Stimulated activated CD4-positive, alpha-beta T cell treated with anti-CD3 and anti-CD28 coated beads, TNF-alpha, amount 100 ng/mL, for 48 hours (primary cell): ENCODE measurements at places on chromosomes 7 and 10.

DNA sequence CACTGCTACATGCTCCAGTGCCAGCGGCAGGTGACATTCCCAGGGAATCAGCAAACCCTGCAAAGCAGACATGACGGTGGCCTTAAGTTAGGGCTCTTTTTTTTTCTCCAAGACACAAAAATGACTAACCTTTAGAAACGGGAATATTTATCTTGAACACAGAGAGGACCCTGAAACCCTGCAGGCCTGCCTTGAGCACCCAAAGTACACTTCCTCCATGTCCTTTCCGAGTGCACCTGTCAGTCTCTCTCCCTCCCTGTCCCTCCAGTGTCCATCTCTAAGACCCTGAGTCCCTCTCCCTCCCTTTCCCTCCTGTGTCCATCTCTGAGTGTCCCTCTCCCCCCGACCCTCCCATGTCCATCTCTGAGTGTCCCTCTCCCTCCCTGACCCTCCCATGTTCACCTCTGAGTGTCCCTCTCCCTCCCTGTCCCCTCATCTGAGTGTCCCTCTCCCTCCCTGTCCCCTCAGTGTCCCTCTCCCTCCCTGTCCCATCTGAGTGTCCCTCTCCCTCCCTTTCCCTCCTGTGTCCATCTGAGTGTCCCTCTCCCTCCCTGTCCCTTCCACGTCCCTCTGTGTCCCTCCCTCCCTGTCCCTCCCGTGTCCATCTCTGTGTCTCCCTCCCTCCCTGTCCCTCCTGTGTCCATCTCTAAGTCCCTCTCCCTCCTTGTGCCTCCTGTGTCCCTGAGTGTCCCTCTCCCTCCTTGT lies 51.2 kb upstream of the CAMK2B start:
- no peak for DNase-seq

GRCh38 chr10:4254101-4254994 lies 469.3 kb upstream of the KLF6 start:
- no peak for DNase-seq

GRCh38 chr10:120403109-120403508 lies 53.9 kb upstream of the PLPP4 start:
- no peak for DNase-seq

- DNase-seq = no peak
These were observed 57.0 kb upstream of the GLCCI1 start for GRCh38 chr7:7911369-7912123.

GRCh38 chr7:26792006-26792405 lies 72.4 kb downstream of the SKAP2 start:
- DNase-seq = no peak

DNA sequence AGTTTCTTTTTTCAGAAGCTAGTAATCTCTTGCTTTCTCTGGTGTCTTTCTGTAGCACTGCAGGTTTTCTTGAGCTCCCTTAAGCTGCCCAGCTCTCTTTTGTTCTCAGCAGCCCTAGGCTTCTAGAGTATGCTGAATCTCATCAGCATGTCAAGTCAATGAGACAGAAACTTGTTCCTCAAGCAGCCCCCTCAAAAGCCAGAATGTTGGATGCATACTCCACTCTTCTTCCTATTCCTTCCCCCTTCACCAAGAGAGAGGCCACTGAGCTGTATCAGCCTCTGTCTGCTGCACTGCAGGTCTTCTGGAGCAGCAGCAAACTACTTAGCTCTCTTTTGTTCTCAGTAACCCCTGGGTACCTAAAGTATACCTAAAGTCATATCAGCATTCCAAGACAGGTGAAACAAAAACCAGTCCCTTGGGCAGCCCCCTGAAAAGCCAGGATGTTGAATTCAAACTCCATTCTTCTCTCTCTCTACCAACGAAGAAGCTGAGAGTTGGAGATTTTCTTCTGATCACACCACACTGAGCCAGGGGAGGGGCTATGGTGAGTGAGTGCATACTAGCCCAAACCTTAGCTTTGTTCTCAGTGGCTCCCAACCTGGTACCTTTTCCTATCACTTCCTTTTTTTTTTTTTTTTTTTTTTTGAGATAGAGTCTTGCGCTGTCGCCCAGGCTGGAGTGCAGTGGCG lies 73.3 kb upstream of the WAC start:
- no peak for DNase-seq

DNA sequence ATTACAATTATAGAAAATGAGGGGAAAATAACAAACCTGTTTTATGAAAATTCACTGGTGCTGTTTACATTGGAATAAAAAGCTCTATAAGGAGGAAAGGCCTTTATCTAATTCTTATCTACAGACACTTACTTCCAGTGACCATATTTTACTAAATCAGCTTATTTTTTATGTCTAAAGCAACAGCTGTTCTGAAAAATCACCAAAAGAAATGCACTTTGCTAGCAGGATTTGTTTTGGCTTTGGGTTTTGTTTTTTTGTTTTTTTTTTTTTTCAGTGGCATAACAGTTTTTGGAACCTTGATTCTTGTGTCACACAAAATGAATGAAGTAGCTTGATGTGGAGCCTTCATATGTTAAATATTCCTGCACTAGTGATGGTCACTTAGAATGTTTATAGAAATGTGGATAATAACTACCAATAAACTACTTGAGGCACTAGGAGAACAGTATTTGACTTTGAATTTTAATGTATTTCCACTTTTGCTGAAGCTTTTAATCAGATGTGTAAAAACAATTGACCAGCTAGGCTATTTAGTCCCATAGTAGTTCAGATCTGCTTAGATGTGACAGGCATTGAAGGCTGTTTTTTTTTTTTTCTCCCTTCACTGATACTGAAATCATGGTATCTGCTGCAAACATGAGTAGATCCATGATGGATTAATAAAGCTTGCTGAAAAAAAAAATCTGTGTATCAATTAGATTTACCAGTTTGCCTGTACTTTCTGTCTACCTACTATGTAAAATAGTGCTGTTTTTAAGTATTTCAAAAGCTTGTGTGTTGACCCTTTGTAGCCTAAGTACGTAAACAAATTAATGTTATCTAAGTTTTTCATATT lies 2.8 kb downstream of the ARL4A start:
- DNase-seq = no peak

- DNase-seq = no peak
These were observed 303.5 kb downstream of the PTPRN2 start for GRCh38 chr7:158284121-158284520.

DNA sequence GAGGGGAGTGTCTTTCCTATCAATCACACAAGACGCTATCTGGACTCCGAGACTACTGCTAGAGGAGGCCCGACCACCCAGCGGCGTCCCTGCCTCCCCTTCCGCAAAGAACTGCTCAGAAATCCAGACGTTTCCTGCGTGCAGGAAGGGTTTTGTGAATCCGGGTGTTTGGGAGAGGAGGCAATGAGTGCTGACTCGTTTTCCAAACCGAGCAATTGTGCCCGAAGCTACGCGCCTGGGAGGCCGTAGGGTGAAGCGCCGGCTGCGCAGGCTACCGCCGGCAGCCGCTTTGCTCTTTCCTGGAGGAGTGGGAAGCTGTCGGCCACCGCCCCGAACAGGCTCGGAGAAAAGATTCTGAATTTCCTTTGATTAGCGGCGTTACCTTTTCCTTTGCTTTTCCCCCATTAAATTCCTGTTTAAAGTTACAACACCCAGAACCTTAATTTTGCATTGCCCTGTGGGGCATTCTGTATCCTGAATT lies 5.3 kb downstream of the VAX1 start:
- no peak for DNase-seq

GRCh38 chr7:16092711-16093110 lies 328.6 kb downstream of the CRPPA start:
- DNase-seq = no peak

DNA sequence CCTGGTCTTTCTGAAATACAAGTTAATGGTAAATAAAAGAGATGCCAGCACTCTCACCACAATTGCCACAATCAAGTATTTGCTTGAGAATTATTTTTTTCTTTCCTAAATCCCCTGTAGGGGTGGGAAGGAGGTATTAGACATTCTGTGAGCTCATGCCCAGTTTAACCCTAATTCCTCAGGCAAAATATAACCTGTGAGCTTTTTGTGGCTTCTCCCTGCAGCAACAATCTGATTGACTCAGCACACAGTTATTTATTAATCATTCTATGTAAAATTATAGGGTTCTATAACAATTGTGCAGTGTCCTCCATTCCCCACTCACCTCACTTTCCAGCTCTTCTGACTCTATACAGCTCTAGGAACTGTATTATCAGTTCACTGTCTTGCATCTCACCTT lies 66.3 kb downstream of the GLI3 start:
- DNase-seq = no peak

DNA sequence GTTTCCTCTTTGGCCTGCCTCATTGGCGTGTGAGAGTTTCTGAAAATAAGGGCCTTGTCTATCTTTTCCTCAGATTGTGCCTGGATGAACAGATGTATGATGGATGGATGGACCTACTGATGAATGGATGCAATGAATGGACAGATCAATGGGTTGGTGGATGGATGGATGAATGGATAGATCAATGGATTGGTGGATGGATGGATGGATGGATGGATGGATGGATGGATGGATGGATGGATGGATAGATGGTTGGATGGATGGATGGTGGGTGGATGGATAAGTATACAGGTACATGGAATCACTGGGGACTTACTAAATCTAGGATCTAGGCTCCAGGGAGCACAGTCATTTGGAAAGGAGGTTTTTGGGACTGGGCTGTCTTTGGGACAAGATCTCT lies 331.9 kb downstream of the GRID1 start:
- DNase-seq = no peak

- DNase-seq = no peak
These were observed 11.5 kb downstream of the PMS2 start for GRCh38 chr7:5997210-5997808.

DNA sequence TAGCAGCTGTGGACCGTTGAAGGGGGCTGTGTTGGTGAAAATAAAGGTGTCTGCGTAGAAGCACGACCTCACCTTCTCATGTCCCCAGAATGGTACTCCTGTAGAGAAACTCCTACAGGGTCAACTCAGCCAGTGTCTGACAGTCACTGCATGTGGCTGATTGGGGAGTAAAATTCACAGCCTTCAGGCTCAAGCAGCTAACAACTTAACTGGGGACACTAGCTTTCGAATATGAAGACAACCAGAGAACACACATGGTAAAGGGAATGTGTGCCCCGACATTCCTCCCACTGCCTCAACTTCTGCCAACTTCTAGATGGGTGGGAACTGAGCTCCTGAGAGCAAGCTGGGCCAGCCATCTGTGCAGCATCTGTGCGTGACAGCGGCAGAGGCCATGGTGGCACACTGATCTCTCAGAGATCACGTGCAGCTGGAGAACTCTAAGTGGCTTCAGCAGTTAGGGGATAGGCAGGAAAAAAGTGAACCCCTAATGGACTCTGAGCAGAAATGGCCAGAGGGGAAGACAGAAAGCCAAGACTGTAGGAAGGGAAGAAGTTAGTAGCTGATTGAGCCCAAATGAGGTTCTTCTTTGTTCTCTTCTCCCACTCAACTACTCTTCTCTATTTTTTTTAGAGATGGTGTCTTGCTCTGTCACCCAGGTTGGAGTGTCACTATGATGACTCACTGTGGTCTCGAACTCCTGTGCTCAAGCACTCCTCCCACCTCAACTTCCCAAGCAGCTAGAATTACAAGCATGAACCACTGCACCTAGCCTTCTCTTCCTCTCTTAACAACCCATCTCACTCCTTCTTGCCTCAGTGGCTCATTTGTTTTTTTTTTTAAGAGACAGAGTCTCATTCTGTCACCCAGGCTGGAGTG lies 280.8 kb downstream of the ZEB1 start:
- no peak for DNase-seq

DNA sequence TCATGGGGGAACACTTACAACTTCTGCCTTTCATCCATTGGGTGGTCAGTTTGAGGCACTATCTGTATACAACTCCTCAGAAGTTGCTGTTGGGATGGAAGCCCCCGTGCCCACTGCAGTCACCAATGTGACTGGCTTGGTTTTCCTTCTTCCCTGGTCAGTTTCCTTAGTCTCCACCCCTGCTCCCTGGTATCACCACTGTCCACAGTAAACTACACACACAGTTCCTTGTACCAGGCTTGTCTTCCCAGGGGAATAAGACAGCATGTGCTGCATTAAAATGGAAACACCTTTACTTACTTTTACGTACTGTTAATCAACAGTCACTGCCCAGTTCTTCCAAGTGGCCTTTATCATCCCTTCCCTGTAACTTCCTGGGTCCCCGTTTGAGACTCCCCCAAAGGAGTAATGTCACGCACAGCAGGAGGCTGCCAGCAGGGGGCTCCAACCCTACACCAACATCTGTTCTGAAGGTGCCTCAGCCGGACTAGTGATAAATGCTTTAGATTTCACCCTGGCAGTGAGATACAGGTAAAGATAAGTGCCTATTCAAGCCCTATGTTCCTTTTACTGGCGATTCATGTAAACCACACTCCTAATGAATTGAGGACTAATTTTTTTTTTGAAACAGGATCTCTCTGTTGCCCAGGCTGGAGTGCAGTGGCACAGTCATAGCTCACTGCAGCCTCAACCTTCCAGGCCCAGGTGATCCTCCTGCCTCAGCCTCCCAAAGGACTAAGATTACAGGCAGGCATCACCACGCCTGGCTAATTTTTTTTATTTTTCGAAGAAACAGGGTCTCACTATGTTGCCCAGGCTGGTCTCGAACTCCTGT lies 45.3 kb upstream of the PIK3AP1 start:
- DNase-seq = peak; percentile 56
